ENCODE measurements at places on chromosomes 16 and 17. TPM values are rescaled to one million over a fixed set of nuclear protein-coding genes. Genes with fewer than 3 reads are reported as not detected.

GRCh38 chr16:81554979-81555378, 110.4 kb downstream of the CMIP start:
- DNase-seq: no peak

DNA sequence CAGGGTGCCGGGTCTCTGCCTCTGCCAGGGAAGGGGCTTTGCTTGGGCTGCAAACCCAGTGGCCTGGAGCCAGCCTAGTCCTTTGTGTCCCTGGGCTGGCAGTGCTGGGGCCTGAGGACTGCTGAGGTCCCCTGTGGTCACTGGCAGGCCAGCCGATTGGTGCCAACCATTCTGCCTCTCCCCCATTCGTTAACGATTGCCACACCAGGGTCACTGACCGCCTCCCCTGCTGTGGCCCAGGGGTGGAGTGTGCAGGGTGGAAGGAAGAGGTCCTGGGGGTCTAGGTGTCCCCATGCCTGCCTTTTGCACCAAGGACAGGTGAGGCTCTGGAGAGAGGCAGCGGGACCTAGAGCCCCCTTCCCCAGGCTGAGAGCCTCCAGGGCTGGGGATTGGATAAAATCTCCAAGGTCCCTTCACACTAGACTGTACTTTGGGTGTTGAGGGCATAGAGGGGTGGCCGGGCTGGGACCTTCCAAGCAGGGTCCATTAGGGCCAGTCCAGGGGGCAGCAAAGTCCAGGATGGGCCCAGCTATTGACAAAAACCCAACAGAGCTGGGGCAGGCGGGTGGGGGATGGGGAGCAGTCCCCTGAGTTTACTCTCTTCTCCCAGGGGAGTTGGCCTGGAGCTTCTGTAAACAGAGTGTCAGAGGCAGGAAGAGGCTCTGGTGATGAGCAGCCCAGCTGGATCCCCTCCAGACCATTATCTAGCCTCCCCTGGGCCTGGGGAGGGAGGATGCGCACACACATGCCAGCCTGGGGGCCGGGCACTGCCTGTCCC, 1.1 kb downstream of the VASN start:
- no peak for DNase-seq

- DNase-seq: peak; percentile 59
These were observed 4.7 kb downstream of the SLC12A3 start for GRCh38 chr16:56869513-56870275.

DNA sequence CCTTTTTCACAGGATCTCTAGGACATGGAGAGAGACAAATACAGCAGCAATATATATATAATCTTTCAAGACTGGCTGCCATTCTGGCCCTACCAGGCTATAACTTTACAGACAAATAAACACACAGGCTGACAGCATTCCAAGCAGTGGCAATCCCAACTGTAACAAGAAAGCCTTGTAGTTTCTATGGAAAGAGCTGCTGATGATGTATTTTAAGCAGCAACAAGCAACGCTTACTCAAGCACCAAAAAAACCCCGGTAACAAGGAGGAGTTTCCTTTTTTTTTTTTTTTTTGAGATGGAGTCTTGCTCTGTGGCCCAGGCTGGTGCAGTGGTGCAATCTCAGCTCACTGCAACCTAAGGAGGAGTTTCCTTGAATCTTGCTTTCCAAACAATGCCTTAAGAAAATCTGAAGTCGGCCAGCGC, 23.2 kb downstream of the LSM12 start:
- no peak for DNase-seq

- no peak for DNase-seq
These were observed 93.9 kb upstream of the FA2H start for GRCh38 chr16:74868501-74868900.

DNA sequence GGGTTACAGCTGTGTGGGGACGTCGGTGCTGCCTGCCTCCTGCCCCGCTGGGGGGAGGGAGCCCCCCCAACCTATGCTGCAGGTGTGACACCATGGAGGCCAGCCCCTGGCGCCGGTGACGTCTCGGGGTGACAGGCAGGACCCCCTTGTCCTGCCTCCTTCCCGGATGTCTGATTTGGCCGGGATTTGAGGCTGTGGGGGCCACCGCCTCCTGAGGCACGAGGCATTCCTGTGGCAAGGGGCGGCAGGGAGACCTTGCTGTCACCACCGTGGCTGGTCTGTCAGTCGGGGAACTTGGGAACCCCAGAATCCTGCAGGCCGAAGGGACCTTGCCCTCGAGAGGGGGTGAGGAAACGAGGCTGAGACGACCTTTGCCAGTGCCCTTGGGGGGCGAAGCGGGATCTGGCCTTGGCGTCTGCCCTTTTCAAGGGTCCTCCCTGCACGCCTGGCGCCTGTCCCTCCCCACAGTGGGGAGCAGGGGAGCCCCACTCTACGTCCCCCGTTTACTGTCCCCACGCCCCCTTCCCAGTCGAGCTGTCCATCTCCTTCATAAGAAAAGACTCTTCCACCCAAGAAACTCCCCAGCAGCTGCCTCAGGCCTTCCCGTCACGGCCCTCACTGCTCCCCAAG, 74.4 kb downstream of the METRNL start:
- no peak for DNase-seq

HOXB4 gene
- 0.45 TPM for total RNA-seq

ITGA2B gene
- 0.21 TPM for total RNA-seq

Data from H4 (cell line).